Stimulated activated CD4-positive, alpha-beta T cell treated with anti-CD3 and anti-CD28 coated beads, Interleukin-1b, Interleukin-23, amount 100 ng/mL, for 48 hours (primary cell): ENCODE measurements at places on chromosomes 2 and 18.
A peak's percentile ranks its signal among the peaks of the same experiment; 100 is the strongest.

- no peak for DNase-seq
Measured at GRCh38 chr18:13486686-13487085, 239.7 kb downstream of the FAM210A start.

- no peak for DNase-seq
Measured at GRCh38 chr2:29765721-29766120, 155.7 kb downstream of the ALK start.

GRCh38 chr2:29114946-29115609, at the start of gene CLIP4:
TSS of gene CLIP4 (plus strand) at chr2:29115415. CDS start at chr2:29121389, 5,974 bp downstream.
- DNase-seq, result peak; percentile 52

GRCh38 chr18:74996055-74996454, 212.9 kb downstream of the PTGR3 start:
- DNase-seq, result no peak

GRCh38 chr2:138601458-138602165, 100.0 kb downstream of the SPOPL start:
- no peak for DNase-seq

- DNase-seq, result no peak
Measured at GRCh38 chr2:64094663-64095382, 49.4 kb downstream of the PELI1 start.

DNA sequence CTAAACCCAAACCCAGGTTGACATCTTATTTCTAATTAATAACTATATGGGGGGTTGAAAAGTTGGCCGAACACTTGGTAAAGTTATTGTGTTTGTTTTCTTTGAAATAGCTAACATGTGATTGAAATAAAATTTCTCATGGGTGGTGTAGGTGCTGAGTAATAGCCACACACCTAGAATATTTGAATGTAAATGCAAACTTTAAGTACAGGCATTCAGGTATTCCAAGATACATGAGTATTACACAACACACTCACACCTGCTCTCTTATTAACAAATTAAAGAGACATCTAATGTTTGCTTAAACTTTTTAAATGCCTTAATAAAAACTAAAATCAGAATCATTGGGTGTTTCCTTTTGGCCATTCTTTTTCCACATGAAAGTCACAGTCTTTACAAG, 165.5 kb downstream of the EHBP1 start:
- no peak for DNase-seq

DNA sequence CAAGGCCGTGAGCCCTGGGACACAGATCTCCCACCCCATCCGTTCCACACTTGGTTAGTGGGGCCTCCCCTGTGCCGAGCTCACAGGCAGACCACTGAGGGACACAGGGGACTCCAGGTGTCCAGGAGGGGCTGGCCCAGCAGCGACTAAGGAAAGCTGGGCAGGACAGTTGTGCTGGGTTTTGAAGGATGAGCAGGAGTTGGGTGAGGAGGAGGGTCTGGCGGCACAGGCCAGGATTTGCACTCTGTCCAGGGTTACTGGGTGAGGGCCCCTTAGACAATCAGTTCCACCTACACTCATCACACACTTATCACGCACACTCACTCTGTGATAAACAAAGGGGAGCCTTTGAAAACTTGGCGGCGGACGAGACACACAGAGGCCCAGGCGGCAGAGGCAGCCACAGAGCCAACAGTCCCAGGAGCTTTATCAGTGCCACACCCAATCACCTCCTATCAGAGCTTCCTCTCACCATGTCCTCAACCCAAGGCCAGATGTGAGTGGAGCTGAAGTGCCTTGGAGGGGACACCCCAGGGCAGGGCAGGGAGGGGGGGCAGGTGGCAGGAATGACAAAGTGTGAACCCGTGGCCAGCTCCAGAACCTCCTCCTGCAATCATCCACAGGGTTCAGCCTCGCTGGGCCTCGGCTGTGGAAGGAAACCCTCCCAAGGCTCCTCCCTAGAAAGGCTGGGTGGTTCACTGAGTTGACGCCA, 26.6 kb downstream of the BIN1 start:
- DNase-seq, result peak; percentile 72

GRCh38 chr2:233912691-233913423, 4.3 kb upstream of the TRPM8 start:
- DNase-seq, result peak; percentile 6

DNA sequence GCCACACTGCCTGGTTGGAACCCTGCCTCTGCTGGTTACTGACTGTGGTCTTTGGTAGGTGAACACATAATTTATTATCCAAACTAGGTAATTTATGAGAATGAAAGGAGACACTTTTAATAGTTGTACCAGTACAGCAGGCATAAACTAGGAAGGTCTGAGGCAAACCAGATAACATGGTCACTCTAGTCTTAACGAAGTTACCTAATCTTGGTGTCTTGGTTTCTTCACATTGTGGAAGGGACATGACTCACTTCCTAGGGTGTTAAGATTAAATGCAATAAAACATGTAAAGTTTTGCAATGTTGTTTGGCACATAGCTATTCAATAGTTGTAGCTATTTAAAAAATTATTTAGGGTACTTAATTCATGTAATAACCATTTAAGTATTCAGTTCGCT, 23.3 kb downstream of the SPTBN1 start:
- no peak for DNase-seq

- DNase-seq, result peak; percentile 19
Measured at GRCh38 chr18:677951-678381, 20.5 kb downstream of the TYMS start.

DNA sequence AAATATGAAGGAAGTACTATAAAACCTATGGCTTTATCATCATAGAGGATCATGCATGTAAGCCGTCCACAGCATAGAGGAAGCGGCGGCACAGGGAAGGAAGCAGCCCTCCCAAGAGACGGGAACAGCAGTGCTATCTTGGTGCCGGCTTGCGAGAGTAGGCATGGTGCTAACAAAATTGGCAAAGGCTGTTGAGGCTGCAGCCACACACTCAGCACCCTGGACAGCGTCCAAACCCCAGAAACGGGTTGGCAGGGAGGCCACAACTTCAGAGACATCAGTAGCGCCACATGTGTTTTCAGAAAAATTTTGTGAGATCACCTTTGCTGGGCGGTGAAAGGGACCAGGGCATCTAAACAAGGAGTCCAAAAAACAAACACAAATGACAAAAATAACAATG, 37.7 kb downstream of the NETO1 start:
- DNase-seq, result no peak

DNA sequence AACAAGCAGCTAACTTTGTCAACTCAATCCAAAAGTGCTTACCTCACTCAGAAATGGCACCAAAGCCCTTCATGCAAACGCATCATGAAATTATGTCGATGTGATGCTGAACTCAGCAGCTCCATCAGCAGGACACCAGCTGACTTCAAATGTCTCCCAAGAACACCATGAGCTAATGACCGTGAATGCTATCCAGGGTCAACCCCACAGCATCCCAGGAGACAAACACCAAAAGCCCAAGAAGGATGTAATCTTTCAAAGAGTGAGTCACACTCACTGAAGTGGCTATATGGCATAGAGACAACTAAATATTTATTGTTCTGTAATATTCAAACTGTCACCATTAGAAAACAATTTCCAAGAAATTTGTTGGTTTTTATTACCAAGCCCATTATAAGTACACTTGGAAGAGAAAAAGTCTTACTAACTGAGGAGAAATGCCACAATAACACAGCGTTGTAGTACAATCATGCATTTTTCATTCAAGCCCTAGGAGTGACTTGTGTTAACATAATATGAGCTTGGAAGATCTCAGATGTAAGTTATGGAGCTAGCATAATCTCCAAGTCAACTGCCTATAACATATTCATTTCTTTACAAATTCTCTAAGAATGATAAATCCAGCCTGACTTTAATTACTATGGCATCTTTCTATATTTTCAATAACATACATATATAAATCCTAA, 165.0 kb upstream of the CCDC68 start:
- no peak for DNase-seq

DNA sequence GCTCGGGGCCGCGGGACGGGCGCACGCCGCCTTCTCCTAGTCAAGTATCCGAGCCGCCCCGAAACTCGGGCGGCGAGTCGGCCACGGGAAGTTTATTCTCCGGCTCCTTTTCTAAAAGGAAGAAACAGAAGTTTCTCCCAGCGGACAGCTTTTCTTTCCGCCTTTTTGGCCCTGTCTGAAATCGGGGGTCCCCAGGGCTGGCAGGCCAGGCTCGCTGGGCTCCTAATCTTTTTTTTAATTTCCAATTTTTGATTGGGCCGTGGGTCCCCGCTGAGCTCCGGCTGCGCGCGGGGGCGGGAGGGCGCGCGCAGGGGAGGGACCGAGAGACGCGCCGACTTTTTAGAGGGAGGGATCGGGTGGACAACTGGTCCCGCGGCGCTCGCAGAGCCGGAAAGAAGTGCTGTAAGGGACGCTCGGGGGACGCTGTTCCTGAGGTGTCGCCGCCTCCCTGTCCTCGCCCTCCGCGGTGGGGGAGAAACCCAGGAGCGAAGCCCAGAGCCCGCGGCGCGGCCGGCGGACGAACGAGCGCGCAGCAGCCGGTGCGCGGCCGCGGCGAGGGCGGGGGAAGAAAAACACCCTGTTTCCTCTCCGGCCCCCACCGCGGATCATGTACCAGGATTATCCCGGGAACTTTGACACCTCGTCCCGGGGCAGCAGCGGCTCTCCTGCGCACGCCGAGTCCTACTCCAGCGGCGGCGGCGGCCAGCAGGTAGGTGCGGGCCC, 617 bp downstream of the FOSL2 start:
- peak; percentile 57 for DNase-seq
